ENCODE measurements at places on chromosomes 3 and 15.

GRCh38 chr3:9947025-9947995 lies 4.9 kb downstream of the PRRT3 start:
- peaks cover 5% of the 10 kb centered on the region for H3K4me1 ChIP-seq
- no peak overlapping the region for H3K27ac ChIP-seq
- peak overlapping the region; percentile 87 for H3K4me3 ChIP-seq
- H3K36me3 ChIP-seq: no peaks in the 10 kb centered on the region
- no peak for DNase-seq

DNA sequence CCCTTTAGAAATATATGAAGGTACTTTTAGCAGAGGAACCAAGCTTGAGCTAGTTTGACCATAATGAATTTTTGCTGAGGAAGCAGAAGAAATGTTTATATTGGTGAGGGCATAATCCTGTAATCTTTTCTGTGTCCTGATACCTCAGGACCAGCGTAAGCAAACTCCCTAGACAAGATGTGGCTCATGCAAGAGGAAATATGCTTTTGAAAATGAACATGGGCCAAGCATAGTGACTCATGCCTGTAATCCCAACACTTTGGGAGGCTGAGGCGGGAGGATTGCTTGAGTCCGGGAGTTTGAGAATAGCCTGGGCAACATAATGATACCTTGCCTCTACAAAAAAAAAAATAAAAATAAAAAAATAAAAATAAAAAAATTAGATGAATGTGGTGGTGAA lies 78.5 kb downstream of the PPARG start:
- DNase-seq: no peak
- H3K4me1 ChIP-seq: no peaks in the 10 kb centered on the region
- no peak overlapping the region for H3K27ac ChIP-seq

GRCh38 chr15:63715818-63716217 lies 117.9 kb downstream of the HERC1 start:
- H3K4me1 ChIP-seq: peaks cover 6% of the 10 kb centered on the region
- H3K27ac ChIP-seq: no peak overlapping the region
- no peak overlapping the region for H3K4me3 ChIP-seq

DNA sequence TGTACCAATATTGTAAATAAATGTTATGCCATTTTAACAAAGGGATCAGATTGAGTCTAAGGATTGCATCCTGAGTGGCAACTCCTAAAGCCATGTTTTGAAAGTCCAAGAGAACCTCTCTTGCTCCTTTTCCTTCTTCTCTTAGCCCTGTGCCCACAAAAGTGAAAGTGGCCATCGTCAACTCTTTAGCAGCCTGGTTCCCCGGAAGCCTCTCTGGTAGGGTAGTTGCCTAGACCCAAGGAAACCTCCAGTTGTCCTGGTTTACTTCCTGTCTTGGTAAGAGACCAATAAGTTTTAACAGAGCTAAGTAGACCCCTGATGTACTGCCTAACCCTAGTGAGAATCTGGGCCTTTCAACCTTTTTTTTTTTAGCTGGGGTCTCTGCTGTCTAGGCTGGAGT lies 10.2 kb upstream of the ITPKA start:
- peaks cover 31% of the 10 kb centered on the region for H3K36me3 ChIP-seq
- DNase-seq: no peak
- H3K27me3 ChIP-seq: no peaks in the 10 kb centered on the region
- no peak overlapping the region for H3K27ac ChIP-seq
- H3K4me1 ChIP-seq: no peaks in the 10 kb centered on the region

DNA sequence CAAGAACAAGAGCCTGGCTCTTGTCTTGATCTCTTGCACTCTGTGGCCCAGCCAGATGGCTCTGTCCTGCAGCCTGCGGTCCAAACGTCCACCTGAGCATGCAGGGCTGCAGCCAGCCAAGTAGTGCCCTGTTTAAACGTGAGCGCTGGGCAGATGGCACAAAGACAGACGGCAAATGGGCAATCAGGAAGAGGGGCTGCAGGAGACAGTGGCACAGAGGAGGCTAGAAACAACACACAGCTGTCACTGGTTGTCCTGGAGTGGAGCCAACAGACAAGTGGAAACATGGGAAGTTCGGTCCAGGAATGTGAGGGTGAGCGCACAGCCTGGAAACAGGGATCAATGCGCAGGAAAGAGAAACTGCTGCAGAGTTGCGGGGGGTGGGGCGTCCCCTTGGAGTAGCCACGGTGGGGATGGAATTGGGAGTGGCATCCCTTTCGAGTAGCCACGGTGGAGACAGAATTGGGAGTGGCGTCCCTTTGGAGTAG lies 10.7 kb upstream of the ZXDC start:
- H3K27ac ChIP-seq: no peak overlapping the region
- peaks cover 26% of the 10 kb centered on the region for H3K4me1 ChIP-seq
- H3K4me3 ChIP-seq: no peak overlapping the region
- no peaks in the 10 kb centered on the region for H3K36me3 ChIP-seq

- H3K4me1 ChIP-seq: peaks cover 26% of the 10 kb centered on the region
- H3K27me3 ChIP-seq: peaks cover 3% of the 10 kb centered on the region
- H3K36me3 ChIP-seq: no peaks in the 10 kb centered on the region
- no peak for DNase-seq
- no peak overlapping the region for H3K4me3 ChIP-seq
- no peak overlapping the region for H3K27ac ChIP-seq
These were observed 27.6 kb downstream of the ALS2CL start for GRCh38 chr3:46665763-46666452.

GRCh38 chr15:70165716-70166284 lies 68.1 kb upstream of the TLE3 start:
- no peak for DNase-seq
- H3K27ac ChIP-seq: peak overlapping the region; percentile 87
- no peaks in the 10 kb centered on the region for H3K36me3 ChIP-seq
- H3K27me3 ChIP-seq: peaks cover 41% of the 10 kb centered on the region
- peak overlapping the region; percentile 46 for H3K4me3 ChIP-seq

DNA sequence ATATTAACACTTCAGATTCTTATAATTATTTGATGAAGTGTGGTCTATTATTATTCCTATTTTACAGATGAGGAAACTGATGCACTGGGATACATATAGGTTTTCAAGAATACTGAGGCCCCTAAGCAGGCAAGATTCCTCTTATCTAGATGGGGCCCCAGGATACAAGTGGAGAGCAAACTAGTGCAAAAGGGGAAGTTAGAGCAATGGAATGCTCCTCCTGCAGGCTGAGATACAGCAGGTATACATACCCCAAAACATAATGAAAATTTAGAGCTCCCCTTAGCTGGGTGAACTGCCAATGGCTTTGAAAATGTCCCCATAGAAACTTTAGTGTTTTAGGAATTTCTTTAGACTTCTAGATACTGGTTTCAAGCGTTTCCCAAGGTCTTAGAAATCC lies 247.1 kb downstream of the CHST2 start:
- no peak overlapping the region for H3K4me3 ChIP-seq
- no peak overlapping the region for H3K27ac ChIP-seq
- H3K4me1 ChIP-seq: peaks cover 17% of the 10 kb centered on the region
- H3K36me3 ChIP-seq: no peaks in the 10 kb centered on the region

DNA sequence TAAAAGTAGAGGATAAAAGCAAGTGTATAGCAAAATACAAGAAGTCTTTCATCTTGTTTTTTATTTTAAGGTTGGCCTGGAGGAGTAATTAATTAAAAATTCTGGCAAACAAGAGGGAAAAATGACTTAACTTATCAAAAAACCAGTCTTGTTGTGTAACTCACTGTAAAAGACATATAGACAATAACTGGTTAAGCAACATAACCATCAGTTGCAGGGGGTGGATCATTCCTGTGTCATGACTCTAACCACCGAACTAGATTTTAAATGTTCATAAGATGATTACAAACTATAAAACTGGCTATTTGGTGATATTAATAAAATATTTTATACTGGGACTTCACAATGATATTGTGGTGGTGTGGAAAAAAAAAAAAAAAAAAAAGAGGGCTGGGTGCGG lies 130.6 kb downstream of the STAG1 start:
- H3K27me3 ChIP-seq: no peaks in the 10 kb centered on the region
- H3K36me3 ChIP-seq: peaks cover 16% of the 10 kb centered on the region
- no peak overlapping the region for H3K4me3 ChIP-seq
- H3K27ac ChIP-seq: peak overlapping the region; percentile 25
- peaks cover 14% of the 10 kb centered on the region for H3K4me1 ChIP-seq

- H3K27me3 ChIP-seq: no peaks in the 10 kb centered on the region
These were observed 176.7 kb upstream of the GOLIM4 start for GRCh38 chr3:168272343-168272985.

- no peak overlapping the region for H3K27ac ChIP-seq
- peaks cover 9% of the 10 kb centered on the region for H3K4me1 ChIP-seq
- H3K36me3 ChIP-seq: no peaks in the 10 kb centered on the region
- H3K27me3 ChIP-seq: peaks cover 77% of the 10 kb centered on the region
These were observed 139.9 kb downstream of the EPHB1 start for GRCh38 chr3:134934933-134935332.

- H3K36me3 ChIP-seq: no peaks in the 10 kb centered on the region
- H3K27ac ChIP-seq: no peak overlapping the region
- no peaks in the 10 kb centered on the region for H3K27me3 ChIP-seq
- DNase-seq: no peak
- peaks cover 4% of the 10 kb centered on the region for H3K4me1 ChIP-seq
These were observed 47.3 kb upstream of the THRB start for GRCh38 chr3:24541935-24542334.

DNA sequence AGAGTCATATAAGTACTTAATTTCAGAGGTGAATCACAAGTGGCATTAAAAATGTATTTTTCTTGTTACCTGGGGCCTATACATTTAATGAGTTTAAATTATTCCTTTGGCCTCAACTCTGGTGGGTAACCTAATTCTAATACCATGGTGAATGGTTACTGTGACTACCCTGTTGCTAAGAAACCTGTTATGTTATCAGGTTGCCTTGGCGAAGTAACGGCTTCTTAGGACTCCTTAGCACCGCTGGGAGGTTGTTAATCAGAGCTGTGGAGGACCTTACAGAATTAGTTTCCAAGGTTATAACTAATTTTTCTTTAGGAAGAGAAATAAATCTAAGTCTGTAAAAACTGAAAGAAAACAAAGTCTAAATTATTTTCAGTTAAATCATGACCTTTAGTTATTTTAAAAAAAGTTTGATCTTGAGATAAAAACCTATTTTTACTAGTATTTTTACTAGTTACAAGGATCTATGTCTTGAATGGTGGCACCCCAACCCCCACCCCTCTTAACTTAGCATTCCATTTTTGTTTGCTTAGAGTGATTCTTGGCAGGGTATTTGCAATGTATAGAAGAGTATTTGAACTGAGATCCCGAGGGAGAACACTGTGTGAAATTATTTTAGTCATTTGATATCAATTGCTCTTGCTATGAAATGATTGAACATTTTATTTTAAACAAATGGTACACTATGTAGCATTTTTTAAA lies 155.5 kb downstream of the FNDC3B start:
- DNase-seq: no peak
- H3K36me3 ChIP-seq: peaks cover 13% of the 10 kb centered on the region
- H3K4me3 ChIP-seq: peak overlapping the region; percentile 4
- peaks cover 24% of the 10 kb centered on the region for H3K4me1 ChIP-seq
- H3K27me3 ChIP-seq: no peaks in the 10 kb centered on the region

DNA sequence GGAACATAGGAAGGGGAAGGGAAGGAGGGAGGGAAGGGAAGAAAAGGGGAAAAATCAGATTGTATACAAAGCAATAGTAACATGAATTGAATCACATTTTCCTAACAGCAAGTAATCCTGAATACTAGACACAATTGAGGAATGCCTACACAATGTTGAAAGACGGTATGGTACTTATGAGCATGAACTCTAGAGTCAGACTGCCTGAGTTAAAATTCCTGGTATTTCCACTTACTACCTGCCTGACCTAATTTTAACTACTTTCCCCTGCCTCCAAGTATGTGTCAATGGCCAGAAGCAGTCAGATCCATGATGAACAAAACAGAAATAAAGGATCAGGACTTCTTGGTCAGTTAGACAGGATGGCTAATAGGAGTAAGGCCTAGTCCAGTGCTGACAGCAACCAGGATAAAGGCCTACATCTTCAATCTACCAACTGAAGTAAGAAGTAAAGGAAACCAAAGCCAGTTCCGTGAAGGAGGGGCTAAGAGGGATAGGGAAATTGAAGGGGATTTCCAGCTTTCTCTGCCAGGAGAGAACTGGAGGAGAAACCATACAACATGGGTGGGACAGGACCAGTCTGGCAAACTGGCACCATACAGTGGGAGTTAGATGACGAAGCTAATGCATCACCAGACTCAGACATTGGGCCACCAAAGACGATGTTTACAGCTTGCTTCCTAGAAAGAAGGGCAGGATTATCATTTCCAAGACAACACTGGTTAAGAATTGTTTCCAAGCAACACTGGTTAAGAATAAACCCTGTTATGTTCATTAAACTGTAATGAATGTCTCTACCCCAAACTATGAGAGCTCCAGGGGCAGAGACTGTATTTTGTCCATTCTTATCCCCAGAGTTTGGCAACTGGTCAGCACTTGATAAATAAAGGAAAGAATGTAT lies 151.6 kb upstream of the UBE2E2 start:
- no peak overlapping the region for H3K4me3 ChIP-seq
- H3K4me1 ChIP-seq: no peaks in the 10 kb centered on the region
- H3K27ac ChIP-seq: no peak overlapping the region
- H3K36me3 ChIP-seq: no peaks in the 10 kb centered on the region

- H3K27ac ChIP-seq: no peak overlapping the region
- no peak overlapping the region for H3K4me3 ChIP-seq
- H3K27me3 ChIP-seq: peaks cover 14% of the 10 kb centered on the region
- H3K36me3 ChIP-seq: no peaks in the 10 kb centered on the region
- no peaks in the 10 kb centered on the region for H3K4me1 ChIP-seq
- DNase-seq: no peak
These were observed 202.8 kb upstream of the MRPL3 start for GRCh38 chr3:131705558-131706051.

DNA sequence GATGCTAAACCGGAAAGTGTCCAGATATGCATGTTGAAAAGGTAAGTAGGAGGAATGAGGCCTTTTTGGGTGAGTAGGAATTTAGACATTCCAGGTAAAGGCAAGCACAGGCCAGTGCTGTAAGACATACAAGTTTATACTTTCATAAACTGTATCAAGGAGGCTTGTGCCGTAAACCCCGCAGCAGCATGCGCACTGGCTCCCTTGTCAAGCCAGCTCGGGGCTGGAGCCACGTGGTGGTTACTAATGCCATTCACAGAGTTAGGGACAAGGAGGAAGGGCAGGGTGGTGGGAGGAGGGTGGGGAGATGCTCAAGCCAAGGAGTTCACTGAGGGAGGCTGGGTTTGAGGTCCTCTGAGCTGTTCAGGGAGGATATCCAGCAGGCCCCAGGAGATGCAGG lies 35.8 kb downstream of the PLD1 start:
- no peaks in the 10 kb centered on the region for H3K27me3 ChIP-seq
- no peak overlapping the region for H3K27ac ChIP-seq
- DNase-seq: no peak
- peaks cover 39% of the 10 kb centered on the region for H3K4me1 ChIP-seq
- no peak overlapping the region for H3K4me3 ChIP-seq
- no peaks in the 10 kb centered on the region for H3K36me3 ChIP-seq
